Thyroid gland (tissue), 4 donors: ENCODE measurements at places on chromosomes 5 and 9. TPM values are rescaled to one million over a fixed set of nuclear protein-coding genes. Genes with fewer than 3 reads are reported as not detected.

Gene LCN9
- total RNA-seq = not detected

Gene HRH2
- total RNA-seq = 0.78 TPM

Gene PTCH1
- 10.7 TPM for total RNA-seq

Gene DNM1
- 5.6 TPM for total RNA-seq

Gene SAPCD2
- 0.27 TPM for total RNA-seq

Gene FST
- 3.0 TPM for total RNA-seq

Gene SELENOP
- 449 TPM for total RNA-seq

Gene CXXC5
- 56.0 TPM for total RNA-seq

Gene GABRA6
- not detected for total RNA-seq

Gene HEMGN
- 0.22 TPM for total RNA-seq

Gene IFNK
- total RNA-seq = not detected

Gene FLT4
- total RNA-seq = 90.9 TPM

Gene ZNF346
- total RNA-seq = 28.1 TPM

Gene FAM13B
- total RNA-seq = 40.1 TPM

Gene GAS1
- total RNA-seq = 17.1 TPM

Gene MCCC2
- 101 TPM for total RNA-seq

Gene PSD2
- total RNA-seq = 0.11 TPM

Gene LYSMD3
- total RNA-seq = 29.7 TPM

Gene MGAT1
- total RNA-seq = 283 TPM

Gene ROR2
- total RNA-seq = 15.9 TPM

Gene ADGRD2
- total RNA-seq = not detected

Gene RLN2
- not detected for total RNA-seq

Gene DOK3
- 2.0 TPM for total RNA-seq

Gene CFAP157
- total RNA-seq = 0.22 TPM
